Activated naive CD4-positive, alpha-beta T cell treated with Interleukin-2 at 50 U/mL for 16 hours (primary cell): ENCODE measurements at places on chromosomes 13 and 19.

- no peak for DNase-seq
Measured at GRCh38 chr19:49946415-49946814, 14.6 kb downstream of the SIGLEC11 start.

DNA sequence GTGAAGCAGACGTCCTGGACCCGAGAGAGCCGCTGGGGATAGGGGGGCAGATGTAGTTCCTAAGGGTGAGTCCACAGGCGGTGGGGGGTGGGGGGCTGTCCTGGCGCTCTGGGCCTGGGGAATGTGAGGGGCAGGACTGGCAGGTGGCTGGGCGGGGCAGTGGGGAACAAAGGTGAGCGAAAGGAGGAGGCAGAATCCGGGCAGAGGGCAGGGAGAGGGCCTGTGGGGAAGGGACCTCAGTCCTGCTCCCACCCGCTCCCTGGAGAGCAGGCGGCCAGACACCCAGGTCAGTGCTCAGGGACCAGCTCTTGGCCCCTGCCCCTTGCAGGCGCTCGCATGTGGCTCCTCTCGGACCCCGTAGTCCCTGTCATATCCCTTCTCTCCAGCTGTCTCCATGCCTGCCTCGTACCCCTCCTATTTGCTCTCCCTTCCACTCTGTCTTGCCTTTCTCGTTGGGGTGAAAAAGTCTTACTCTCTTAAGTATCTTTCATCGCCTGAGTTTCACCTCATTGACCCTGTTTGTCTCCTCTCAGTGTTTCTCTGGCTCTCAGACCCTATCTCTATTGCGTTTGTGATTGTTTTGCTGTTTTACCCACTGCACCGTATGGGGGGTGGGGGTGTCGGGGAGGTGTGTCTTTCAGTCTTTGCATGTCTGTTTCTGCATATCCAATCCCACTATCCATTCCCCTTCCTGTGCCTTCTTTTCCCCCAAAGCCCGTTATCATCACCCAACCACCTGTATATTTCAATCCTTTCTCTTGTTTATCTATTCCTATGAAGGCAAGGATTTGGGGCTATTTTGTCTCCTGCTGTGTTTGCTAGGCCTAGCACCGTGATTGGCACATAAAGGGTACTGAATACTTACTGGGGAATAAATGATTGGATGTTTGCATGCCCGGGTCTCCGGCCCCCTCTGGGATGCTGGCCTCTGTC lies 5.8 kb downstream of the SPHK2 start:
- no peak for DNase-seq

- no peak for DNase-seq
Measured at GRCh38 chr13:59641817-59642216, 521.9 kb downstream of the DIAPH3 start.

- DNase-seq: peak; percentile 56
Measured at GRCh38 chr19:45087531-45087930, 5.4 kb upstream of the PPP1R37 start.

DNA sequence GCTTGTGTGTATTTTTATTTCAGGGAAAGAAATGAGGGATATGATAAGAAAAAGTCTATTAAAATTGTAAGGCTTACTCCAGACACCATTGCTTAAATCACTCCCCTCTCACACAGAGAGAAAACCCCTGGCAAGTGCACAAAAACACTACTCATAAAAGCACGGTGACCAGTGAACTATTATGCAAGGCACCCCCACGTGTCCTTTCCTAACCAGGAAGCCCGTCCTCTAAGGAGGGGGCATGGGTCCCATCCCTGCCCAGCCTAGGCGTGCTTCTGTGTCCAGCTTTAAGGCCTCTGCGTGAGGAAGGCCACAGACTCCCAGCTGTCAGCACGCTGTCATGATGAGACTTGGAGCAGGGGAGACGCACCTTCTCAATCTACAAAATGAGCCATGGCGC lies 83.5 kb downstream of the SLC7A1 start:
- no peak for DNase-seq

DNA sequence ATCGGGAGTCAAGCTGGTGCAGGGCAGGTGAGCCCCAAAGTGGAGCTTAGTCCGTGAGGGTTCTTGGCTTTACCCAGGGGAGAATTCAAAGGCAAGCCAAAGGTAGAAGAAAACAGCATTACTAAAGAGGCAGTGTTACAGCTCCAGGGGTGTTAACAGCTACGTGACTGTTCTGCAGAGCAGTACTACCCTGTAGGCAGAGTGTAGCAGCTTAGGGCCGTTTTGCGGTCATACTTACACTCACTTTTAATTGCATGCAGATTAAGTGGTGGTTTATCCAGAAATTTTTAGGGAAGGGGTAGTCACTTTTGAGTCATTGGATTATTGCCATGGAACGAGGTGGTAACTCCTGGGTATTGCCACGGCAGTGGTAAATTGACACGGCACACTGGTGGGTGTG lies 482.2 kb downstream of the SLITRK5 start:
- no peak for DNase-seq

DNA sequence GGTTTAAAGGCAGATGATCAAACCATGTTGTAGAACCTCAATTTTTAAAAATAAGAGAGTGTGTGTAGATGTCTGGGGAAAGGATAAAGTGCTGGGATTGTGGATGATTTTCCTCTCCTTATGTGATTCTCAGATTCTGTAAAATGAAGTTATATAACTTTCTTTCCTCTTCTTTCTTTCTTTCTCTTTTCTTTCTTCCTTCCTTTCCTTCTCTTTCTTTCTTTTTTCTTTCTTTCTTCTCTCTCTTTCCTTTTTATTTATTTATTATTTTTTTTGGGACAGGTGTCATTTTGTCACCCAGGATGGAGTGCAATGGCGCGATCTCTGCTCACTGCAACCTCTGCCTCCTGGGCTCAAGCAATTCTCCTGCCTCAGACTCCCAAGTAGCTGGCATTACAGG lies 82.6 kb downstream of the GADD45B start:
- no peak for DNase-seq

DNA sequence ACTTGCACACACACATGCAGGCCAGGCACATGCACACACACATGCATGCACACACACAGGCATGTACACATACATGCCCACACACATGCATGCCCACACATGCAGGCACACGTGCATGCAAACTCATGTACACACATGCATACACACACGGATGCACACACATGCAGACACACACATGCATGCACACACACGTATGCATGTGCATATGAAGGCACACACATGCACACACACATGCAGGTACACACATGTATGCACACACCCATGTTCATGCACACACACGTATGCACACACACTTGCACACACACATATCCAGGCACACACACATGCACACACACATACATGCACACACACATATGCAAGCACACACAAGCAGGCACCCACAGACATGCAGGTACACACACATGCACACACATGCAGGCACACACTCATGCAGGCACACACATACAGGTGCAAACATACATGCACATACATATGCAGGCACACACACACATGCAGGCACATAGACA lies 278.1 kb downstream of the LHFPL6 start:
- no peak for DNase-seq

GRCh38 chr13:47085346-47085745 lies 188.5 kb upstream of the HTR2A start:
- DNase-seq: no peak

- peak; percentile 5 for DNase-seq
Measured at GRCh38 chr19:1066251-1066747, 668 bp upstream of the ARHGAP45 start.

DNA sequence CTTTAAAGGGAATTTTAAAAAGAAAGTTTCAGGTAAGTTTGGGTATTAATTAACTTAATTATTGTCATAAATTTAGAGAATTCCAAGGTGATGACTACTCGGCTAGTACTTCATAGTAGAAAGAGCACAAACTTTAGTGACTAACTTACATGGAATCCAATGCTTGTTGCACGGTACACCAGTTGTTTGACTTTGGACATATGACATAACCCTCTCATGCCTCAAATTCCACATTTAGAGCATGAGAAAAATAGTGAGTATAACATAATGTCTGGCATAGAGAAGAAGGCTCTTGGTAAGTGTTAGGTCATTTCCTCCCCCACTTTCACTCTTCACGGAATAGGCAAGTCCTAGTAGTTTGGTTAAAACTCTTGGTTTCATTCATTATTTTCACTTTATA lies 1249.4 kb upstream of the SLC10A2 start:
- no peak for DNase-seq

- DNase-seq: no peak
Measured at GRCh38 chr13:100447831-100448230, 140.8 kb downstream of the GGACT start.

- DNase-seq: no peak
Measured at GRCh38 chr19:12095111-12095790, 30.7 kb downstream of the ZNF844 start.

- DNase-seq: no peak
Measured at GRCh38 chr13:79866436-79866835, 385.5 kb downstream of the NDFIP2 start.

DNA sequence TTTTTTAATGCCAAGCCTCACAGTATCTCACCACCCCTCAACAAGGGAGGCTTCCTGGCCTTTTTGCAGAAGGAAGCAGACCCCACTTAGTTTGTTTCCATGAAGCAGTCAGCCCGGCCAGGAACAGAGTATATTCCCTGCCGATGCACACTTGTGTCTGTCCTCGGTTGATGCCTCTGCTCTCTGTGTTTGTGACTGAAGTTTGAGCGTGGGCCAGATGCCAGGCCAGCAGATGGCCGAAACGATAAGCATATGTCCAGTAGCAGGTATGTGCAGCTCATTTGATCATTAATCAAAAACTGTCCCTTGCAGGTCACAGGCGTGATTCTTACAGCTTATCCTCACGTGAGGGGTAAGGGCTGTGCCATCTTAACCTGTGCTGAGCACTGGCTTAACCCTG lies 144.0 kb downstream of the IRS2 start:
- DNase-seq: no peak

GRCh38 chr13:36352350-36352749 lies 6.2 kb upstream of the SPART start:
- no peak for DNase-seq

DNA sequence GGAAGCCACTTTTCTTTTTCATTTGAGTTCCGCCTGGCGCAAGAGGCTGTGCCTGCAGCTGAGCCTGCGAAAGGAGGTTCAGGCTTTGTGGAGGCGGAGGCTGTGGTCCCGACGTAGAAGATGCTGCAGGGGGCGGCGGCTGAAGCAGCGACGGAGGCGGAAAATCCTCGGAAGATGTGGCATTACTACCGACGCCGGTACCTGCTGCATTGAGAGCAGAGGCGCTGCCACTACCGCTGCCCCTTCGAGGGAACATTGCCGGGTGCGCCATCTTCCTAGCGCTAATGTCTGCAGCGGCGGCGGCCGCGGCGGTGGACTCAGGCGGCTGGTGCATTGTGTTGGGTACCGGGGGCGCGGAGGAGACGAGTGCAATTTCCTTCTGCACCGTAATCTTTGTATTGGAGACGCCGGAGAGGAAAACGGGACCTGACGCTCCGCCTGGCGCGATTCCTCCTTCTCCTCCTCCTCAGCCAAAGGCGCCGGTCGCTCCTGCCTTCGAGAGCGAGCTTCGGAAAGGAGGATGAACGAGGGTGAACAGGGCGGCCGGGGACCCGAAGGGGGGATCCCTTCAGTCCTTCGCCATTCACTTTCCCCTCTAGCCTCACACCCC lies at the start of gene TSC22D1:
TSS of gene TSC22D1 (minus strand) at position 590 of the 610 bp plus-strand sequence. CDS start at position 334, 256 bp downstream.
- DNase-seq: peak; percentile 70

GRCh38 chr19:12244370-12244769 lies 50.3 kb downstream of the ZNF44 start:
- no peak for DNase-seq

- DNase-seq: no peak
Measured at GRCh38 chr19:39814595-39814994, 19.4 kb downstream of the DYRK1B start.

DNA sequence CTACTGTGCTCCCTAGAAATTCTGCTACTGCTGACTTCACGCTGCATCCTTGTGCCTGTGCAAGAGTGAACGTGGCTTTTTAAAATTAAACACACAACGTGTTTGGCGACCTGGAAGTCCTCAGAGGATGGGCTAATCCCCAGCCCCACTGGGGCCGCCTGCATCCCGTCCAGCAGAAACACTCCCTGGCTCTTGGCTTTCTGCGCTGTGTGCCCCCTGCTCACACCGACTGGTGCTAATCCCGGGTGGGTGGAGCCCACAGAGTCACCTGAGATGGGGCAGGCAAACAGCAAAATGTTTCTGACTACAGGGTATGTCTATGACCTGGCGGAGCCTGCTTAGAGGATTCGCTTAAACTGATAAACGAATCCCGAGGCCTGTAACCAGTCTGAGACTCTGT lies 15.1 kb downstream of the CAPS start:
- DNase-seq: no peak

DNA sequence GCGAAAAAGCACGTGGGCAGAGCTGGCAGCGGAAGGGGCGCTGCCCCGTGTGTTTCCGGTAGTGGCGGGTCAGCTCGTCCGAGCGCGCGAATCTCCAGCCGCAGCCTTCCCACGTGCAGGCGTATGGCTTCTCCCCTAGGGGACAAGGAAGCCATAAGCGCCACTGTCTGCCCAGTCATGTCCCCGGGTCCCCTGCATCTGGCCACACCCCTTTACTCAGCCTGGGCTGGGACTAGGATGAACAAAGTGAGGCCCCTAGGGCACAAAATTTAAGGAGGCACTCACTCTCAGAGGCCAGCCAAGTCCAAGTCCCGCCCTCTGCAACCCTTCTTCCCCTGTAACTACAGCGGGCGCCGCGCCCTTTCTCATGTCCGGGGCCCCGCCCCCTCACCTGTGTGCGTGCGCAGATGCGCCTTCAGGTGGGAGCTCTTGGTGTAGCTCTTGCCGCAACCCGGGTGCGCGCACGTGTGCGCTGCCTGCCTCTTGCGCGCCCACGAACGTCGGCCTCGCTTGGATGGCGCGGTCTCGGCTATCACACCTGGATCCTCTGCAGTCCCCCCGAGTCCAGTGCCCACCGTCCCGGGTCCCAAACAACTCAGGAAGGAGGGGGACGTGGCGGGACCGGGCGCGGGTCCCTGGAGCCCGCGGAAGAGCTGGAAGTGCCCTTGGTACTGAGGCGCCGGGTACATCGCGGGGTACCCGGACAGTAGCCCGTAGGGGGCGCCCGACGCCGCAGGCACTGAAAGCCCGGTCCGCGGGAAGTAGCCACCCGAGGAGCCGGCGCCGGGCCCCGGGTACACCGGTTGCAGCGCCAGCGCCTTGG lies 1.9 kb downstream of the KLF1 start:
- DNase-seq: peak; percentile 91

- no peak for DNase-seq
Measured at GRCh38 chr13:97659602-97660001, 225.6 kb downstream of the RAP2A start.
